Activated naive CD4-positive, alpha-beta T cell treated with anti-CD3 and anti-CD28 coated beads, Interleukin-2, amount 50 U/mL, for 16 hours (primary cell): ENCODE measurements at places on chromosomes 5 and 9.

DNA sequence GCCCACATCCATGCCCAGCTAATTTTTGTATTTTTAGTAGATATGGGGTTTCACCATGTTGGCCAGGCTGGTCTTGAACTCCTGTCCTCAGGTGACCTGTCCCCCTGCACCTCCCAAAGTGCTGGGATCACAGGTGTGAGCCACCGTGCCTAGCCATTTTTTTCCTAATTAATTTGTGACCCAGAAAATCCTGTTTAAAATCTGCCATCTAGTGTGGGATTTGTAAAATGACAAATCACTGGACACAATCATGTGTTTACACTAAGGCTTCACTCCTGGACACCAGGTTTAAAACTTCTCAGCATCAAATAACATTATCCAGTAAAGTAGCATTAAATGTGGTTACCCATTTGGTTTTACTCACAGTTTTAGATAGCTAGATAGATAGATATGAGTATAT lies 18.6 kb upstream of the KDM4C start:
- no peak for DNase-seq

DNA sequence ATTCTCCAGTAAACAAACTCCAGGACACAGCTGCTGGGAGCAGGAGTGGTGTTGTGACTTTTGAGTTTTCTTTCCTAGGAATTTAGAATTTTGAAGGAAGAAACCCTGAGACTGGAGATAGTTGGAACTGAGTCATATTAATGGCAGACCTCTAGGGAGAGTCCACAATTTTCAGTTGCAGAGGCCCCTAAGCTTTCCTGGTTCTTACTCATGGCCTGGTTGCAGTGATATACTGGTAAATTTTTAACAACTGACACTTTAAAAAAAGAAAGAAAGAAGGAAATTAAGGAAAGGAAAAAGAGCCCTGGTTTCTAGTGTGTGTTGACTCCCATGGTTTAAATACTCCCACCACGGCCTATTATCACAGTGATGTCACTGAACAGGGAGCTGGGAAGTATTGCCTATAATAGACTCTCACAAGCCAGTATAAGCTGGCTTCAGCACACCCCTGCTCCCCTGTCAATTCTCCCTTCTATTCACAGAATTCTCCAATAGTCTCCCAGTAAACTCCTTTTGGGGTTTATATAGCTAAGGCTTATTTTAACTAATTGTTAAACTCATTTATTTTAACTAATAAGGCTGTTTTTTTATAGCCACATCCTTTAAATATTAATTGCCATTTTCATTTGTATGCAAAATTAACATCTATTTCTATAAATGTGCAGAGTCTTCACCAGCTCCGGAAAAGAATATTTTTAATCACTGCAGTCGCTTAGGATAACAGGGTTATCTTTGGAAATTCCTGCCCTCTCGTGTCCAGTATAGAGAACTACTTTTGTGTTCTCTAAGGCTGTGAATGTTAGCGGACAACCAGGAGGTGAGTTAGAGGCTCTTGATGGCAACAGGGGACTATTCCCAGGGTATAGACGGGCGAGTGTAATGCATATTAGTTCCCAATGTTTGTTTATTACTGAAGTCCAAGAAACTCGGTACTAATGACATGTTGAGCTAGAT lies 59.7 kb downstream of the GGTA1 start:
- DNase-seq = no peak

DNA sequence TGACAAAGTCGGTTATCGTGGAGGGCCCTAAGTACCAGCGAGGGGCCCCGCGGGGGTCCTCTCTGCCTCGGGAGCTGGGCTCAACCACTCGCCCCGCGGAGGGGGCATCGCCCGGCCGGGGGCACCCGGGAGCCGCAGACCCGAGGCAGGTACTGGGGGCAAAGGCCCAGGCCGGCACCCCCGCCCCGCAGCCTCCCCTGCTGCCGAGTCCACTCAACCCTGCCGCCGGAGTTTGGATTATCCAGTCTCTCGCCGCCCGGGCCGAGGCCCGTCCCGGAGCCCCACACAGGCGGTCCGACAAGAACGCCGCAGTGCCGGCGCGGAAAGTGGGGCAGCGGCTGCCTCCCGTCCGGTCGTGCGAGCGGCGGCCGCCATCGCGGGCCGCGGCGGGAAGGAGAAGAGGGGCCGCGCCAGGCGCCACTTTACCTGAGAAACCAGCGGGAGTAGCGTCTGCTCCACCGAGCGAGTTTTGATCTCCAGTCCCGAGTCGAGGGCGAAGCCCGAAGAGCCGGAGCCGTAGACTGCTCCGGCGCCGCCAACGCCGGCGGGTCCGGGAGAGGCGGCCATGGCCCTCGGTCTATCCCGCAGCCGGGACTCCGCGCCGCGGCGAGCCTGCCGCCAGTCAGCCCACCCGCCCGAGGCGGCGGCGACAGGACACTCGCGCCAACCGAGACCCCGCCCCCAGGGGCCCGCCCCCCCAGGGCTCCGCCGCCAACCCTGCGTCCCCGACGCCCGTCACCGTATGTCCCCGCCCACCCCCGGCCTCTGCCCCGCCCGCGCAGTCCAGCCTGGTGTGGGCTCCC lies at the start of gene CTNNAL1:
Gene CTNNAL1, minus strand, starts transcription at position 624 of the 803 bp plus-strand sequence. Its CDS starts 57 bp downstream, at position 567.
- peak; percentile 78 for DNase-seq

- DNase-seq = no peak
Observed at GRCh38 chr5:33774341-33774740, 117.4 kb downstream of the ADAMTS12 start.

GRCh38 chr5:132069561-132069960 lies 4.0 kb upstream of the CSF2 start:
- no peak for DNase-seq

DNA sequence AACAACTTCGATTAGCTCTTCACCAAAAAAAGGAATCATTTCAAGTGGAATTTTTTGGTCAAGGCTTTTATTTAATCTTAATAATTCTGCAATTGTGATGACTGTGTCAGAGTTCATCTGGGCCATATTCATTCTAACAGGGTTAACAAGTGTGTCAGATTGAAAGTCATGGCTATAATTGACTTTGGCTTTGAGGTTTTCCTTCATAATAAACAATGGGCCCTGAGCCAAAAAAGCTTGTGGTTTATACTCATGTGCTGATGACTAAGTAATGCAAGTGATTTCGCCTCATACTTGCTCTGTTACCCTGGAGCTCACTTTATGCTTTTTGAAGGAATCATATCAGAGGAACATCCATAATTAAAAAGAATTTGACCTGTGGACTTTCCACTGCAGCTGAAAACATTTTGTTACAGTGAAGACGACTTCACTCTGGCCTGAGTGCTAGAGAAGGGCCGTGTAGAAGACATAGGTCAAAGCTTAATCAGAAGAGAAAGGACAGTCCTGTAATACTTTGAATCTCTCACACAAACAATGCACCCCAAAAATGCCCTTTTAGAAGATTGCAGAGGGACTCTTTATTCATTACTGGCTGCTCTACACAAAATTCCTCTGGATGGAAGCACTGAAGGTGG lies 101.7 kb downstream of the GDNF start:
- DNase-seq = no peak

GRCh38 chr9:33820231-33820745 lies 3.3 kb downstream of the UBE2R2 start:
- DNase-seq = no peak

- DNase-seq = no peak
Observed at GRCh38 chr5:455806-456205, 12.8 kb downstream of the EXOC3 start.

GRCh38 chr9:105053209-105053652 lies 125.3 kb upstream of the ABCA1 start:
- peak; percentile 56 for DNase-seq

- no peak for DNase-seq
Observed at GRCh38 chr5:126454081-126454480, 30.9 kb downstream of the GRAMD2B start.

- DNase-seq = no peak
Observed at GRCh38 chr5:136037001-136037705, 8.4 kb downstream of the TGFBI start.

- no peak for DNase-seq
Observed at GRCh38 chr9:74533253-74533652, 36.1 kb downstream of the RORB start.

DNA sequence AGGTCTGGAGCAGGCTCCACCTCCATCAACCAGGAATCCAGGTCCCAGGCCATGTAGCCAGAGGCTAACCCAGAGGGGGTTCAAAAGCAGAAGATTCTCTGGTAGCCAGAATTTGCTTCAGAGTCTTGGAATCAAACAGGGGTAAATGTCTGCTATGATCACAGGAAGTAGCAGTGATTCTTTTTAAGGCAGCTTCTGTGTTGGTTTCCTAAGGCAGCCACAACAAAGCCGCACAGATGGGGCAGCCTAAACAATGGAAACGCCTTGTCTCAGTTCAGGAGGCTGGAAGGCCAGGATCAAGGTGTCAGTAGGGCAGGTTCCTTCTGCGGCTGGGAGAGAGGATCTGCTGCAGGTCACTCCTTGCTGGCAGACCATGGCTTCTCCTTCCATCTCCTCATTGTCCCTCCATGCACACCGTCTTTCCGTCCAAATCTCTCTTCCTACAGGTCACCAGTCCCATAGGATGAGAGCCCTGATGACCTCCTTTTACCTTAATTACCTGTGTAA lies 167.3 kb downstream of the ROR2 start:
- DNase-seq = no peak

DNA sequence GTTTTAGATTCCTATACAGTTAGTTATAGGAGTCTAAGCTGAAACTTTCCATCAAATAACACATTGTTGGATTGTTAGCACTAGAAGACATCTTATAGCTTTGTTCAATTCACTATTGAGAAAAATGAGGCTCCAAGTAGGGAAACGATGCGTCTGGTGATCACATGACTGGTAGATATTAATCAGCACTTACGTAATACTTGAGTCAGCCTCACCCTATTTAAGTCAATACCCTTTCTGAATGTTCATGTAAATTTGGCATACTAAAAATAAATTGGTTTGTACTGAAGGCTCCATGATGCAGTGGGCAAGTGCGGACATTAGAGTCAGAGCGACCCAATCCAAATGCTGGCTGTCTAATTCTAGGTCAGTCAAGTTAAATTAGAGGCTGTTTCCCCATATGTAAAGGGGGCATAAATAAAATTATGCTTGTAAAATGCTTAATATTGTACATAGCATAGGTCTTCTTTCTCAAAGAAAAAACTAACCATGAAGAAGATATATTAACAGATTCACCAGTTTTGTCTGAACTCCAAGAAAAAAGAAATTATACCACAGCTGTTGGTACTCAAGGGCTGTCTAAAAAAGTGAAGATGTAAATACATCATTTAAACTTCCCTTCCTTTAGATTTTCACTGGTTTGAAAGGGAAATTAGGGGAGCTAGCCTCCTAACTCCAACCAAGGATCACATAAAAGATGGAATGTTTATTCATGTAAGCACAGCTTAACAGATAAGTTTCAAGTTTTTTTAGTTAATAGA lies 406.6 kb upstream of the TLE4 start:
- DNase-seq = no peak

DNA sequence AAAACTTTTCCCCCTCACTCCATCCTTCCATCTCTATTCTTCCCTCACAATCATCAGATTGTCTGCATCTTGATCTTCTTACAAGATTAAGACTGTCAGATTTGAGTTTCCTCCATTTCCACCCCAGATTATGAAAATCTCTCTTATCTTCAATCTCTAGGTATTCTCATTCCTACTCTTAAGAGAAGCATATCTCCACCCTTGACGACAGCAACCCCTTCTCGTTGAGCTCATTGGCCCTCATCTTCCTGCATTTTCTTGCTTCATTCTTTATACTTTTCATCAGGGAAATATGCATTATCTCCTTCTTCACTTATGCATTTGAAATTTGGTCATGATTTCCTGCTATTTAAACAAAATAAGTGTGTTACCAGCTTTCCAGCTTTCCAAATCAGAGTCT lies 301.3 kb downstream of the DNAH5 start:
- DNase-seq = no peak

DNA sequence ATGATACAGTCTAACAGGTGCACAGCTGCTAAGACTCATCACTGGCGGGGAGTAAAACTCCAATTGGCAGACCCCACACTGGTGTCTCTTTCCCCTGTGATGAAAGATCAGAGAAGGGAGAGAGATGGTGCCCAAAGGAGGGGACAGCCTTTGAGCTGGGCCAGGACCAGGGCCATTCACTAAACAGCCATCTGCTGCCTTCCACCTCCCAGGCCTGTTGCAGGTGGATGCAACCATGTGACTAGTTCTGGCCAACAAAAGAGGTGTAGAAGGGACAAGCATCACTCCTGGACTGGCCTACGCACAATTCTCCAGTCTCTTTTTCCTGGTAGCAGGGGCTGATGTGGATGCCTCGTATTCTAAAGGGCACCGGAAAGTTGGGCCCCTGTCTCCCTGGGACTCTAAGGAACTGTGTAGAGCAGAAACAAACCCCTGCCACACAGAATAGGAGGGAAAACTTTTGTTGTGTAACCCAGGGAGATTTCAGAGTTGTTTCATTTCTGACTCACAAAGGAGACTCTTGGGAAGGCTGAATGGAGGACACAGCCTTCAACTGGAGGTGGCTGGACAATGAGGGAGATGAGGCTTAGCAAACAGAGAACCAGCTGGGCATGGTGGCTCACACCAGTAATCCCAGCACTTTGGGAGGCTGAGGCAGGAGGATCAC lies 26.9 kb downstream of the TNIP1 start:
- DNase-seq = no peak

- no peak for DNase-seq
Observed at GRCh38 chr5:113230711-113231652, 203.8 kb downstream of the TSSK1B start.

GRCh38 chr9:135990468-135991429 lies 29.6 kb upstream of the UBAC1 start:
- DNase-seq = peak; percentile 41

DNA sequence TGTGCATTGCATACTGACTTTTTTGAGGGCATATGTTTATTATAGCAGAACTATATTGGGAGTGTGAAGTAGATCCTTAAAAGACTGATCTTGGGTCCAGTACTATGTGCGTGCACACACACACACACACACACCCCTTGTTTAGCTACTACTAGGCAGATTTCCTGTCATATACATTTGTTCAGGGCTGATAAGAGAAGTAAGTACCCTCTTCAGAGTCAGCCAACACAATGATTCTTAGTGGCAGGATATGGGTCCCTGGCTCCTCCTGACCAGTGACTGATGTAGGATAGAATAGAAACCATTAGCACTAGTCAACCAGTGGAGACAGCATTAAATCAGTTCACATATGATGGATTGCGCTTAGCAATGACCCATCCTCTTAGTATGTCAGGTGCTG lies 76.2 kb upstream of the MIER3 start:
- DNase-seq = no peak

GRCh38 chr9:124781967-124782660 lies 5.2 kb downstream of the OLFML2A start:
- DNase-seq = no peak

DNA sequence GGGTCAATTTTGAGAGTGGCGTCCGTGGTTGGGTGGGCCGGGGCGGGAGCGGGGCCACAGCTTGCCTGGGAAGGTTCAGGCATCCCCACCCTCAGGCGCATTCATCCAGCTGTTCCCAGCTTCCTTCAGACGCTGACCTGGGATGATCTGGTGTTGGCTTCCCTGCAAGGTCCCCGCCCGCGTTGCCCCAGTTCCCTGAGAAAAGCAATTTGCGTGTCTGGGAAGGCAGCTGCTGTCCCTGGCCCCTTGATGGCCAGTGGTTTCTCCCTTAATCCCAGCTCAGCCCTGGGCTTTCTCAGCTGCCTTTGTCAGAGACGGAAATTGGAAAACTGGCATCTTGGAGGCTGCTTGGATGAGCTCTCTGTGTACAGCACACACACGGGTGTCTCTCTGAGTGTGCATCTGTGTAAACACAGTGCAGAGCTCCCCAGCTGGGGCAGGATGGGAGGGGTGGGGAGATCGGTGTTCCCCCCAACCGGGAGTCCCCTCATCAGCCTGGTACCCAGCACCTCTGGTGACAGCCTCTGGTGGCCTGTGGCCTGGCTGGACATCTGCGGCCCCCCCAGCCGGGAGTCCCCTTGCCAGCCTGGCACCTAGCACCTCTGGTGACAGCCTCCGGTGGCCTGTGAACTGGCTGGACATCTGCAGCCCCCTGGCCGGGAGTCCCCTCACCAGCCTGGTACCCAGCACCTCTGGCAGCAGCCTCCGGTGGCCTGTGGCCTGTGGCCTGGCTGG lies 94.0 kb downstream of the COL5A1 start:
- DNase-seq = no peak
